ENCODE measurements at places on chromosomes 13 and 19. TPM values are rescaled to one million over a fixed set of nuclear protein-coding genes. Genes with fewer than 3 reads are reported as not detected.

PTH2 gene
- not detected for total RNA-seq

PBX4 gene
- not detected for total RNA-seq

CYSLTR2 gene
- not detected for total RNA-seq

TINCR gene
- total RNA-seq = not detected

MYCBP2 gene
- total RNA-seq = 140 TPM

Measured in thoracic aorta endothelial cell (primary cell).